ENCODE measurements at places on chromosomes 16 and 17. TPM values are rescaled to one million over a fixed set of nuclear protein-coding genes. Genes with fewer than 3 reads are reported as not detected.

Gene ABCC12
- not detected for total RNA-seq

Gene CMTM2
- not detected for total RNA-seq

Gene SLFN13
- 64.4 TPM for total RNA-seq

Gene CACNG5
- total RNA-seq, result not detected

Gene KRT28
- not detected for total RNA-seq

Gene ARHGAP27
- total RNA-seq, result 45.7 TPM

DNA sequence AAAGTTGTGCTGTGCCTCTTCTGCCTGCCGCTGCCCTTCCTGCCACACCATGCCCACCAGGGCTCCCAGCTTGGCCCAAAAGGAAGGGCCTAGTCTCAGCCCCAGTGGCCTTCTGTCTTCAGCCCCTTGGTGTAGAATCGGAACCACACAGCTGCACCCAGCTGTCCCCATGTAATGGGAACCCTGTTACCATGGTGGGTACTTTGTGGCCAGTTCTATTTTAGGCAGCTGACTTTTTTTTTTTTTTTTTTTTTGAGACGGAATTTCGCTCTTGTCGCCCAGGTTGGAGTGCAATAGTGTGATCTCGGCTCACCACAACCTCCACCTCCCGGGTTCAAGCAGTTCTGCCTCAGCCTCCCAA lies 163.3 kb upstream of the GSE1 start:
- H3K27me3 ChIP-seq, result no peaks in the 10 kb centered on the region
- H3K36me3 ChIP-seq, result no peaks in the 10 kb centered on the region
- no peak overlapping the region for H3K4me3 ChIP-seq
- H3K4me1 ChIP-seq, result peaks cover 26% of the 10 kb centered on the region
- H3K27ac ChIP-seq, result no peak overlapping the region

DNA sequence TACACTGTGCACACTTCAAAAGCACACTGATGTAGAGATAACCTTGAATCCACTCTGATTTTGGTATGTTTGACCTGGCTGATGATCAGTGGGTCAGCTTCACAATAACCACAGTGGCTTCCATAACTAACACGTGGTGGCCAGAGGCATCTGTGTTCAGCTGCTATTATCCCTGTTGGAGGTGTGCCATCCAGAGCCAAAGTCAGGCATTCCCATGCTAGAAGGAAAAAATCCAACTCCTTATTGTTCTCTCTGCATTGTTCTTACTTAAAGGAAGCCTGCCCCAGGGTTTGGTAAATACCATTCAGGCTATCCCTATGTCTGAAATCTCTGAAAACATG lies 127.3 kb upstream of the MON1B start:
- H3K4me3 ChIP-seq, result no peak overlapping the region
- H3K27ac ChIP-seq, result no peak overlapping the region
- DNase-seq, result no peak
- H3K4me1 ChIP-seq, result no peaks in the 10 kb centered on the region
- no peaks in the 10 kb centered on the region for H3K36me3 ChIP-seq
- H3K27me3 ChIP-seq, result no peaks in the 10 kb centered on the region

GRCh38 chr17:28563475-28563874 lies 7.8 kb downstream of the PIGS start:
- DNase-seq, result no peak
- H3K4me3 ChIP-seq, result no peak overlapping the region
- peaks cover 15% of the 10 kb centered on the region for H3K4me1 ChIP-seq
- H3K27ac ChIP-seq, result no peak overlapping the region
- no peaks in the 10 kb centered on the region for H3K27me3 ChIP-seq

DNA sequence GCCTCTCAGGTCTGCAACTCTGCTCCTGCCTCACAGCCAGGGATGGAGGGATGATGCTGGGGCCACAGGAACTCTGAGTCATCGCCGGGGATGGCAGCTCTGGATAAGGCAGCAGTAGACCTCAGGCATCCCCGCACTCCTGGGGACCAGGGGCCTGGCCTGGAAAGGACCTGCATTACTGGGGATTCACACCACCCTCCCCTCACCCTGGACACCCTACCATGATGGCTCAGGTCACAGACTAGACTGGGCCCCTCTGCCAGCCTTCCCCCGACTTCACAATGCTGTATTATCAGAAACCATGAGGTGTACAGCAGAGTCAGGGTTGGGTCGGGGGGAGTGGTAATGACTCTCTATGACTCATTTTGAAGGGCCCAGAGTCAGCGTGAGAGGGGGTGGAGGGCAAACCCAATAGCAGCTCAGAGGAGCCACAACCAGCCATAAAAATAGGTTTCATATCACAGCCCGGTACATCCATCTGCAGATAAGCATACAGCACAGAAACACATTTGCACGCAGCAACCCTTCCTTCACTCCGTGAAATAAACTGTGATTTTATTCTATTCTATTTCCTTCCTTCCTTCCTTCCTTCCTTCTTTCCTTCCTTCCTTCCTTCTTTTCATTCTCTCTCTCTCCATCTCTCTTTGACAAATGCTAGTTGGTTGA lies 28.8 kb downstream of the DYNLRB2 start:
- H3K27me3 ChIP-seq, result no peaks in the 10 kb centered on the region
- H3K36me3 ChIP-seq, result no peaks in the 10 kb centered on the region

DNA sequence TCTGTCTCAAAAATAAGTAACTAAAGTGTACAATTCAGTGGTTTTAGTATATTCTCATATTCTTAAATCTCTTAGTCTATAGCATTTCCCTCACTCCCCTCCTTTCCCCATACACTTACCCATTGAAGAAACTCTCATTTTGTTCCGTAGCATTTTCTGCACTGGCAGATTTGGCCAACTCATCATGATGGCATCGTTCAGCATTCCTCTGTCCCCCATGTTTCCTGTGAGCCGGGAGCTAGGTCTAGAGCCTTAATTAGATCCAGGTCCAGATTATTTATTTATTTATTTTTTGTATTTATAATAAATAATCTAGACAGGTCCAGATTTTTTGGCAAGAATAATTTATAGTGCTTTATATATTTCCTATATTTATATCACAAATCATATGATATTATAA lies 31.0 kb downstream of the HEATR3 start:
- DNase-seq, result no peak
- peaks cover 3% of the 10 kb centered on the region for H3K4me1 ChIP-seq
- H3K4me3 ChIP-seq, result no peak overlapping the region
- H3K27ac ChIP-seq, result no peak overlapping the region
- H3K27me3 ChIP-seq, result no peaks in the 10 kb centered on the region
- peaks cover 7% of the 10 kb centered on the region for H3K36me3 ChIP-seq

GRCh38 chr17:65027305-65027704 lies 29.2 kb downstream of the GNA13 start:
- DNase-seq, result peak; percentile 45
- H3K27me3 ChIP-seq, result no peaks in the 10 kb centered on the region
- peak overlapping the region; percentile 84 for H3K27ac ChIP-seq

DNA sequence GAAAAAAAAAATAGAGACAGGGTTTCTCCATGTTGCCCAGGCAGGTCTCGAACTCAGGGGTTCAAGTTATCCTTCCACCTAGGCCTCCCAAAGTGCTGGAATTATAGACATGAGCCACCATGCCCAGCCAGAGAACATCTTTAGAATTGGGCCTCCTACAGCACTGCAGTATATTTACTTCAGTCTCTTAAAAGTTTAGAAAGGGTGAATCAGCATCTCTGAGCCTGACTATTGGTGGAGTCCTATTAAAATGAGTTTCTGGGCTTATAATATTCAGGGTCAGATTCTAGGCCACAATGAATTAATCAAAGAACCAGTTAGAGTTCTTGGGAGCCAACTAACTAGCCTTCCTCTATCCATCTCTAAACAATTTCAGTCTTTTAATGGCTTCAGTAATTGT lies 22.8 kb downstream of the TADA2A start:
- peaks cover 6% of the 10 kb centered on the region for H3K4me1 ChIP-seq
- DNase-seq, result no peak
- H3K36me3 ChIP-seq, result peaks cover 8% of the 10 kb centered on the region
- no peak overlapping the region for H3K4me3 ChIP-seq
- no peaks in the 10 kb centered on the region for H3K27me3 ChIP-seq

GRCh38 chr16:51034481-51035109 lies 116.5 kb downstream of the SALL1 start:
- no peak overlapping the region for H3K27ac ChIP-seq
- H3K4me3 ChIP-seq, result no peak overlapping the region
- no peaks in the 10 kb centered on the region for H3K4me1 ChIP-seq
- no peak for DNase-seq
- no peaks in the 10 kb centered on the region for H3K27me3 ChIP-seq

GRCh38 chr17:27485716-27486495 lies 29.7 kb downstream of the KSR1 start:
- no peak overlapping the region for H3K27ac ChIP-seq
- peaks cover 6% of the 10 kb centered on the region for H3K36me3 ChIP-seq
- H3K4me1 ChIP-seq, result peaks cover 9% of the 10 kb centered on the region
- no peak overlapping the region for H3K4me3 ChIP-seq
- no peak for DNase-seq
- no peaks in the 10 kb centered on the region for H3K27me3 ChIP-seq

GRCh38 chr17:62307196-62307595 lies 73.2 kb upstream of the EFCAB3 start:
- DNase-seq, result no peak
- no peaks in the 10 kb centered on the region for H3K27me3 ChIP-seq
- H3K4me3 ChIP-seq, result no peak overlapping the region
- H3K36me3 ChIP-seq, result no peaks in the 10 kb centered on the region
- no peak overlapping the region for H3K27ac ChIP-seq
- H3K4me1 ChIP-seq, result no peaks in the 10 kb centered on the region

DNA sequence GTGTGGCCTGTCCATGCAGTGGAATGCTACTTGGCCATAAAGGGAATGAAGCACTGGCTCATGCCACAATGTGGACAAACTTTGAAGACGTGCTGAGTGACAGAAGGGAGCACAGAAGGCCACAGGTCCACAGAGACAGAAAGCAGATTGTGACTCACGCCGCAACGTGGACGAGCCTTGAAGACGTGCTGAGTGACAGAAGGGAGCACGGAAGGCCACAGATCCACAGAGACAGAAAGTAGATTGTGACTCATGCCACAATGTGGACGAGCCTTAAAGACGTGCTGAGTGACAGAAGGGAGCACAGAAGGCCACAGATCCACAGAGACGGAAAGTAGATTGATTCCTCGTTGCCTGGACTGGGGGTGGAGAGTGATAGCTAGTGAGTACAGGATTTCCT lies 19.2 kb downstream of the ZC3H18 start:
- H3K36me3 ChIP-seq, result peaks cover 19% of the 10 kb centered on the region
- DNase-seq, result no peak
- H3K27me3 ChIP-seq, result no peaks in the 10 kb centered on the region
- H3K27ac ChIP-seq, result no peak overlapping the region
- peaks cover 4% of the 10 kb centered on the region for H3K4me1 ChIP-seq

- no peaks in the 10 kb centered on the region for H3K4me1 ChIP-seq
- H3K36me3 ChIP-seq, result no peaks in the 10 kb centered on the region
- DNase-seq, result no peak
Measured at GRCh38 chr17:34464812-34465211, 101.8 kb upstream of the CCL1 start.

- H3K4me1 ChIP-seq, result peaks cover 48% of the 10 kb centered on the region
- no peaks in the 10 kb centered on the region for H3K27me3 ChIP-seq
- peak; percentile 59 for DNase-seq
- no peak overlapping the region for H3K4me3 ChIP-seq
- H3K36me3 ChIP-seq, result no peaks in the 10 kb centered on the region
- peak overlapping the region; percentile 35 for H3K27ac ChIP-seq
Measured at GRCh38 chr16:85057948-85058347, 30.4 kb downstream of the KIAA0513 start.

- H3K27ac ChIP-seq, result no peak overlapping the region
- no peak for DNase-seq
- no peaks in the 10 kb centered on the region for H3K4me1 ChIP-seq
- no peak overlapping the region for H3K4me3 ChIP-seq
- H3K36me3 ChIP-seq, result peaks cover 3% of the 10 kb centered on the region
Measured at GRCh38 chr17:59907467-59907866, 14.5 kb downstream of the RPS6KB1 start.
